ENCODE measurements at places on chromosomes 6 and 20.

DNA sequence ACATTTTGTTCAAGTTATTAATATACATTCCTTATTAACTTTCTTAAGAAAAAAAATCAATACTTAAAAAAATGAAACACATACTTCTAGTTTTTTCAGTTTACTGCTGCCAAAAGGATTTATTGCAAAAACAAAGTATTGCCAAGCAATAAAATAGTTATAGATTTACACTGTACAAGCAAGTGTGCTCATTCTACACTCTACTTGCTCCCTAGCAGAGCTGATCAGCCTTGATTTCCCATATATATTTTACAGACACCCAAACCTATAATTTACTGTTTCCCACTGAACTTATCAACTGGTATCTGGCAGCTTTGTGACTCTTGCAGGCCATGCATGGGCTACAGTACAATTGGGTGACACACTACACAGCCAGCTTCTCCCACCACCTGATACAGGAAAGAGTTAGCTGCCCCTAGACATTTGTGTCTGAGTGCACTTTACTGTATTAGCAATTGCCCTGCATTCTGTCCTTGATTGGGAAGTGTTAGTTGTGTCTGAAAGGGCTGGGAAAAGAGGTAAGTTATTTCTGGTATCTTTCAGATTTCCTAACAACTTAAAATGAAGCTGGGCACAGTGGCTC lies 156.0 kb upstream of the BEND3 start:
- DNase-seq = no peak

GRCh38 chr6:11023032-11023431 lies 21.1 kb downstream of the ELOVL2 start:
- DNase-seq = no peak

- no peak for DNase-seq
These were observed 242.9 kb downstream of the NRN1 start for GRCh38 chr6:5763871-5764270.

GRCh38 chr6:156865019-156865629 lies 87.9 kb downstream of the ARID1B start:
- DNase-seq = no peak

DNA sequence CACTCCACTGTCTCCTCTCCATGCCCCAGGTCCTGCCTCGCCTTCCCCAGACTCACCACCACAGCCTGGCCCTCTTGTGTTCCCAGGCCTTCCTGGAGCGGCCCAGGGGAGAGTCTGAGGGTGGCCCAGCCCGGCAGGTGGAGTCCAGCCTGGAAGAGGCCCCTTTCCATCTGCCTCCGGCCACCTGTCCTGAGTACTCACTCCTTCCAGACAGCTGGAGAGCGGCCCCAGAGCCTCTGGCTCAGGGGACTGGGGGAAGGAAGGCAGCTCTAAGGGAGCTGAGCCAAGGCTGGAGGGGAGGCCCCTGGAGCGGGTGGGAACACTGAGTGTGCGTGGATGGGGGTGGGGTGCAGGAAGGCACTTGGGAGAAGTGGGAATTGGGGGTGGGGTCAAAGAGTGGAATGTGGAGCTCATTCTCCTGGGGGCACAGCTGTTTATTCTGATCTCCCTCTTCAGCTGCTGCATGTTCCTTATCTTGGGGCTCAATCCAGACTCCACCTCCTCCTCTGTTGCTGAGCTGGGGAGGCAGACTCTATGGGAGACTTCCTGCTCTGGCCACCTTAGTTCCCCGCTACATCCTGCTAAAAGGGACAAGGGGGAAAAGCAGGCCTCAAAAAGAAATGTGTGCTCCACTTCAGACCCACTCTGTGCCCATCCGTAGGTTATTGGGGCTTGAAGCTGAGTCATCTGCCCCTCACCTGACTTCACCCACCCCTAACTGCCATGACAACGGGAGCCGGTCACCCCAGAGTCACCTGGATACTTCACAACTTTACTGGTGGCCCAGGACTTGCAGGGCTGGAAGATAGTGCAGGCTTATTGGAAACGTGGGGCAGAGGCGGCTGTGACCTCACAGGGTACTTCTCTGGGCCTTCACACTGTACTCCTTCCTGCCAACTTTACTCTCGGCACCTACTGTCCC lies 19.5 kb upstream of the TAF8 start:
- peak; percentile 62 for DNase-seq

DNA sequence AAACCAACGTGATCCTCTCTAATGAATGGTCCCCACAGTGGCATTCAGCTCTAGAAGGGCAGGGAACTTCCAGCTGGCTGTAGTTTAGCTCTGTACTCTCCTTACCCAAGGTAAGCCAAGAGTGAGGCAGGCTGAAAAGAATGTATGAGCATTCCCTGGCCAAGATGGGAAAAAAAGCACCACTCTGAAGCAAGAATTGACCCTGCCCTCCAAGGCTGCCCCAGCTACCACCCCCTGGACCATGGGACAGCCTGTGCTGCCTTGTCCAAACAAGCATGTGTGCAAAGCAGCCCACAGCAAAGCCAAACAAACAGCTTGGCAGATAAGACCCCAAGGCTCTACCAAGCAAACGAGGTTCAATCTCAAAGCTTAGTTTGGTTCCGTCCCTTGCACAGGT lies 73.9 kb downstream of the GFOD1 start:
- no peak for DNase-seq

DNA sequence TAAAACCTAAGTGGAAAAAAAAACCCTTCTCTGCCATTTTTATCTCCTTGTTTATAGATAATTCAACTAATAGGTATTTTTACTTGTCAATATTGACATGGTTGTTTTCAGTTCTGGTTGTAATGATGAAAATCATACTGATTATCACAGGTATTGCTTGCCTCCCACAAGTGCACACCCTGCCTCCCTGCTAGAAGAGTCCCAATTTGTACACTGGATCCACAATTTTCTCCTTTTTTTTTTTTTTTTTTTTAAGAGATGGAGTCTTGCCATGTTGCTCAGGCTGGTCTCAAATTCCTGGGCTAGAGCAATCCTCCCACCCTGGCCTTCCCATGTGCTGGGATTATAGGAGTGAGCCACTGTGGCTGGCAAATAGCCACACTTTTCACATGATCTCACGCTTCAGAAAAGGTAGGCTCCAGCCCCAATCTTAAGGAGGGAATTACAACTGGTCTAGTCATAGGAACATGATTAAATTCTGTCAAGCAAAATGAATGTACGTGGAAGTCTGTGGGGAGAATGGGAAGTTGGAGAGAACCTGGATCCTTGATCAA lies 12.3 kb downstream of the DYNLT2 start:
- no peak for DNase-seq

GRCh38 chr20:12171923-12172524 lies 254.3 kb downstream of the BTBD3 start:
- no peak for DNase-seq

DNA sequence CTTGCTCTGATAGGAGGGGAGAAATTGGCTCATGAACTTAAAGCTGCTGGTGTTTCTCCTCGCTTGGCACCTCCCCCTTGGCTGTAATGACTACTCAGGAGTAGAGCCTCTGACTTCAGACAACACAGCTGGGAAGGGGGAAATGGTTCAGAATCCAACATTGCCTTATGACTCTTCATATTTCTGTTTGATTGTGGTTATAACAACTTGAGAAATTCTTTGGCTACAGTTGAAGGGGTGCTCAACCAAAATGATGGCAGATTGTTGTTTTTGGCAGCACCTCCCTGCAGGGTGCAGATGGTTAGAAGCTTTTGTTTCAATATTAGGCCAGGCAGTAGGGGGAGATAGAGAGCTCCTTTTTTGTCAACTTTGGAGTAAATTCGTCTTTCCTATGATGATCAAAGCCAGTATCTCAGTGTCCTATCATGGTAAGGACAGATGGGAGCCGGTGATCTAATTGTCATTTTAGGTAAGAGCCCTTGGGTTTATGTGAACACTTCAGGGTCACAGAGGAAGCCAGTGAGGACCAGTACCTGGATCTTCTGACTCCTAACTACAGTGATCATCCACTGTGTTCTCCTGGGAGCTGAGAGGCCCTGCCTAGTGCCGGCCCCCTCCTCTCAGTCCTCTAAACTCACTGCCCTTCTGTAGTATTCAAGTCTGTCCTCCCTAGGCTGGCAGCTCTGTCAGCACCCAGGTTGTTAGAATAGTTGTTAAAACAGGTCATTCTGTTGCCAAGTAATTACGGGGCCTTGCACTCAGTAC lies 39.9 kb downstream of the RPRD1B start:
- DNase-seq = no peak

GRCh38 chr6:35727231-35727934 lies 9.4 kb upstream of the ARMC12 start:
- no peak for DNase-seq

- DNase-seq = peak; percentile 84
These were observed 101.5 kb upstream of the BACH2 start for GRCh38 chr6:90397929-90398674.

- no peak for DNase-seq
These were observed 80.3 kb downstream of the HTR1B start for GRCh38 chr6:77383026-77383425.

- DNase-seq = no peak
These were observed 39.5 kb upstream of the PREP start for GRCh38 chr6:105442369-105442768.

GRCh38 chr6:143136647-143137046 lies 76.0 kb downstream of the AIG1 start:
- DNase-seq = peak; percentile 1

- DNase-seq = peak; percentile 0
These were observed 43.6 kb upstream of the ZBP1 start for GRCh38 chr20:57663681-57664451.

DNA sequence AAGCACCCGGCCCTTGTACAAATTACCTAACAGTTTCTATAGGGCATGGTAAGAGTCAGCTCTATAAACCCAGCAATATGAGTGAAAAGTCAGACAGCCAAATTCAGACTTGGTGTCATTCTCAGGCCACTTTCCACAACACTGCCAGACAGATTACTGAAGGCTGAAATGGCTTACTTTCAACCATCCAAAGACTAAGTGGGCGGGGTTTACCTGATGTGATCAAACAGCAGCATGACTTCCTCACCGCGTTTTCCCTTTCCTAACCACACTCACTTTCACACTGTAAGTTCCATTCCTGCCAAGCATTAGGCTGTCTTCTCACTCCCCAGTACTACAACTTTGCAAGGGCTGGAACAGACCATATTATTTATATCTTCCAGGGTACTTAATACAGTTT lies 85.9 kb downstream of the SMLR1 start:
- peak; percentile 20 for DNase-seq

- no peak for DNase-seq
These were observed 4.9 kb downstream of the BMP6 start for GRCh38 chr6:7730784-7731227.

GRCh38 chr6:108831104-108831503 lies 17.1 kb upstream of the ARMC2 start:
- no peak for DNase-seq

DNA sequence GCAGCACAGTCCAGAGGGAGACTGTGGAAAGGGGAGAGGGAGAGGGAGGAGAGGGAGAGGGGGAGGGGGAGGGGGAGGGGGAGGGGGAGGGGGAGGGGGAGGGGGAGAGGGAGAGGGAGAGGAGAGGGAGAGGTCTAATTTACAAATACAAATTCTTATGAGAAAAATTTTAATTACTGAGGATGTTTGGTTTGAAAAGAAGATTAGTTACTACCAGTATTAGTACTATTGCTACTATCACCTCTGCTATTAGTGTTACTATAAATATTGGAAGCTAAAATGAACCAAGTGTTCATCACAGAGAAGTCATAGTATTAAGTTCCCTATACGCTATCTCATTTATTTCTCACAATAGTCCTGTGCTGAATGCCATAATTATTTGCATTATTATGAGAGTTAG lies 14.3 kb upstream of the TSBP1 start:
- no peak for DNase-seq

DNA sequence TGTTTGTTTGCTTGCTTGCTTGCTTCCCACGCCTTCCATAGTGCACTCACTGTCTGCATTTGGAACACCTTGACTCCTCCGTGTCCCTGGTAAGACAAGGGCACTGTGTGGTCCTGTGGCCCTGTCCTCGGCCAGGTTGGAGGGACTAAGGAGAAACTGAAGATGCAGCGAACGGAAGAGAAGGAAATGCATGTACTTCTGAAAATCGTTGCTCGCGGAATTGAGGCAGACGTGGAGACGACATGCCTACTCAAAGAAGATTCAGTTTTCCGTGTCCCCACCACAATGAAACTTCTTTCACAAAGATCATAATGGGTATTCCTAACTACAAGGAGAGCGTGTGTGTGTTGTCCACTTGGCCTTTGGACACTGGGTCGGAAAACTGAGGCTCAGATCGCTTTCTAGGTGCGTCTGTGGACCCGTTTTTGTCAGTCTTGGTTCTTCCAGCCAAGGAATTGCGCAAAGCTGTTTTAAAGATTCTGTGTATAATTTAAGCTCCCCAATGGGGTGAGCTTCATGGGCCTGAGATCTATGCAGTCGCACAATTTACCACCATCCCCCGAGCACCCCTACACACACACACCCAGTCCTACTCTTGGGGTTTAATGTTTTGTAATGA lies 120.4 kb upstream of the ZNF184 start:
- no peak for DNase-seq

- DNase-seq = no peak
These were observed 67.5 kb downstream of the THEMIS start for GRCh38 chr6:127833336-127833735.

DNA sequence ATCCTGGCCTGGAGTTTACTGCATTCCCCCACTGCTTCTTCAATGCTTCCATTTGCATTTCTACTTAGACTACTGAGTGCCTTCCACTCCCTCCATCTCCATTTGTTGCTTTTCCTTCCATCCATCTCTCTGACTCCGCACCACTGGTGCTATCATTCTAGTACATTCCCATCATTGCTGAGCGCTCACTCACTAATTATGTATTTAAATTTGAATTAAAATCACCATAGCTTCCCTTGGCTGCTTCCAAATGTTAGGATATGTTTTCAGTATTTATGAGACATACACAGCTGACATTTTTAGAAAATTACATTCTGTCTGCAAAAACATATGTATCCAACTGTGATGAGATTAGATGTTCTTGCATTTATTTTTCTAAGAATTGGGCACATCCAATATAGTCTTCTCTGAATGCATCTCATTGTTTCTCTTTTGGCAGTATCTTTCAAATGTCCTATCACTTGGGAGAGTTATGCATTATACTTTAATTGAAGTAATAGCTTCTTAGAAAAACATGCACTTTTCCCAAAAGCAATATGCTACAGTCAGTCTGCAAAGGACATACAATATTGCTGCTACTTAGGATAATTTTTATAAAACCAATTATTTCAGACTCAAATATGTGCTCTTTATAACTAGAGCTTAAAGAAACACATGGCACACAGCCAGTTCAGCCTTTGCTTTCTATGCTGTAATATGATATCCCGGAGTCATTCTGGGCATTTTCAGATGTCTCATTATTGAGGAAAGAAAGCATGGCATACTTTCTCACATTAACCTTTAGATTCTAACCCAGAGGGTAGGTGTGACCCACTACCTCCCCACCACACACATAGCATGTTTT lies 12.1 kb upstream of the COL21A1 start:
- DNase-seq = no peak

- DNase-seq = no peak
These were observed at the start of gene POPDC3 for GRCh38 chr6:105179244-105180065. Gene POPDC3 (minus strand): TSS chr6:105180014. CDS start chr6:105161909, 18,105 bp downstream.

GRCh38 chr20:9926476-9926875 lies 87.6 kb upstream of the PAK5 start:
- DNase-seq = no peak

GRCh38 chr6:33895988-33896387 lies 92.2 kb upstream of the MLN start:
- no peak for DNase-seq
